ENCODE measurements at places on chromosomes 5 and 9.

- DNase-seq, result no peak
These were observed 8.3 kb upstream of the CCNO start for GRCh38 chr5:55241746-55242145.

DNA sequence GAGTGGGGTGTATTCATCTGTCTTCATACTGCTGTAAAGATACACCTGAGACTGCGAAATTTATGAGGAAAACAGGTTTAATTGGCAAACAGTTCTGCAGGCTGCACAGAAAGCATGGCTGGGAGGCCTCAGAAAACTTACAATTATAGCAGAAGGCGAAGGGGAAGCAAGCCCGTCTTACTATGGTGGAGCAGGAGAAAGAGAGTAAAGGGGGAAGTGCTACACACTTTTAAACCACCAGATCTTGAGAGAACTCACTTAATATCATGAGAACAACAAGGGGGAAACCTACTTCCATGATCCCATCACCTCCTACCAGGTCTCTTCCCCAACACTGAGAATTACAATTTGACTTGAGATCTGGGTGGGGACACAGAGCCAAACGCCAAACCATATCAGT lies 12.5 kb upstream of the NREP start:
- no peak for DNase-seq

- no peak for DNase-seq
These were observed 57.7 kb downstream of the COL5A1 start for GRCh38 chr9:134699343-134699740.

GRCh38 chr9:134628354-134628736 lies 13.3 kb upstream of the COL5A1 start:
- no peak for DNase-seq

- no peak for DNase-seq
These were observed 1076.7 kb downstream of the NR2F1-AS1 start for GRCh38 chr5:92504346-92504745.

- DNase-seq, result no peak
These were observed 18.9 kb downstream of the CARD19 start for GRCh38 chr9:93114984-93115335.

DNA sequence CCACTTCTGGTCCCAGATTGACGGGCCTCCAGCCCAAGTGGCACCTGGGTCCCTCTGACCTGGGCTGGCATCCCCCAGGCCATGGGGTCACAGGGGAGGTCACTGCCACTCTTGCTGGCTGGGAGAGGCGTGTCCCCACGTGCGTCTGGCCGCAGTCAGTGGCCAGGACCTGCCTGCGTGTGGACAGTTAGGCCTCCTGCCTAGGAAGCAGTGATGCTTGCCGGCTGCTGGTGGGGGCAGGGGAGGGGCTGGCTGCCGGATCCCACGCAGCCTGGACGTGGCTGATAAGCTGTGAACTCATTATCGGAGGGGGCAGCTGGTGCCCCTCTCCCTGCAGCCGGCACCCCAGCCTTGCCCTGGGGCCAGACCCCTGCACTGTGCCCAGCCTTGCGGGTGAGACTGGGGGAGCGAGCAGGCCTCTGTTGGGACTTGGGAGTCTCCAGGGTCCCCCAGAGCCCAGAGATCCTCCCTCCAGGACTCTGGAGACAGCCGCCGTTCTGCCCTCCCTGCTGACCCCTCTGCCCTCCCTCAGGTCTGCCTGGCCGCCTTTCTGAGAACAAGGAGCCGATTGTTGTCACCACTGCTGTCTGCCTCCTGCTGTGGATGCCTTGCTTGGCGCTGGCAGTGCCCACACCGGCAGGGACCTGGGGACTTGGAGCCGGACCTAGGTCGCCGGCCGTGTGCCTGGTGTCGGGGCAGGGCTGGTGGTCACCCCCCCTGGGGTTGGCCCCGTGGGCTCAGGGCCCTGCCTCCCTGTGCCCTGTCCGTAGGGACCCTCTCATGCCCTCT lies 12.3 kb downstream of the RXRA start:
- DNase-seq, result no peak

DNA sequence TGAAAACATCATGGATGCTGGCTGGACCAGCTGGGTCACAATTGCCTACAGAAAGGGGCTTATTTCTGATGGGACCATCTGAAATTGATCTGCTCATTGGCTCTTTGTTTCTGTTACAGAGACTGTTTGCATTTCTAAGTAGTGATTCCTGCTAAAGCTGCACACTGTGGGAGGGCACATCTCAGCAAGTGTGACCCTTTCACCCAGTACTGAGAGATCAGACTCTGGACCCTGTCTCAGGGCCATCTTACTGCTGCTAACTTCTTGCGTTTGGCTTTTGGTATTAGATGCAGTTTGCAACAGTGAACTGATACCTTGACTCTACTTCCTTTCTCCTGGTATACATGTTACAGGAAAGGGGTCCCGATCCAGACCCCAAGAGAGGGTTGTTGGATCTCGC lies 24.5 kb upstream of the KDM4C start:
- no peak for DNase-seq

DNA sequence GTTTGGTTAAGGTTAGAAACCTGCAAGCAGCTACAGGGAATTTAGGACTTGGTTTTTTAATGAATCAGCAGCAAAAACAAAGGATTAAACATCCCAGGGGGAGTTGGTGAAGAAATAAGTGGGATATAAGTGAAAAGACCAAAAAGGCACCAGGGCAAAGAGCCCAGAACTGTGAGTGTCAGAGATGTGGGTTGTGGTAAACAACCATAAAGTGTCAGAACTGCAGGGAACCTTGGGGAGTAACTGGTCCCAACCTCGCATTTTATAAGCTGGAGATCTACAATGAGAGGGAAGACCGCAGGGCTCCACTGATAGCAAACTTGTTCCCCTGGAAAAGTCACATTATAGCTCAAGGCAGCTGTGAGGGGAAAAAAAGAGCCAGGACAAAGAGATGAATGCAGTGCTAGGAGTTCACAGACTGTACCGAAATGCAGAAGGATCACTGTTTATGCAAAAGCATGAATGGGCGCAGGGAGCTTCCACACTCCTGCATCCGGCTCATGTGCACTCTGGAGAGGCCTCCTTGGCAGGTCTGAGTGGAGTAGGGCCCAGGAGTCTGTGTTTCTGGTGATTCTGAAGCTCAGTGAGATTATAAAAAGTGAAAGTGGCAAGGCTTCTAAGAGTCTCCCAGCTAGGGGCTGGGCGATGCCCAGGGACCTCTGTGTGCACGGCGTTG lies 156.3 kb downstream of the GOLPH3 start:
- DNase-seq, result no peak

GRCh38 chr9:4792572-4793458 lies at the start of gene RCL1:
RCL1 (plus strand) TSS chr9:4792944; CDS start chr9:4793092, 148 bp downstream.
- DNase-seq, result peak; percentile 94

- peak; percentile 6 for DNase-seq
These were observed 36.5 kb downstream of the PPIC start for GRCh38 chr5:122999947-123000563.

GRCh38 chr5:32791536-32792243 lies 80.6 kb downstream of the NPR3 start:
- no peak for DNase-seq

DNA sequence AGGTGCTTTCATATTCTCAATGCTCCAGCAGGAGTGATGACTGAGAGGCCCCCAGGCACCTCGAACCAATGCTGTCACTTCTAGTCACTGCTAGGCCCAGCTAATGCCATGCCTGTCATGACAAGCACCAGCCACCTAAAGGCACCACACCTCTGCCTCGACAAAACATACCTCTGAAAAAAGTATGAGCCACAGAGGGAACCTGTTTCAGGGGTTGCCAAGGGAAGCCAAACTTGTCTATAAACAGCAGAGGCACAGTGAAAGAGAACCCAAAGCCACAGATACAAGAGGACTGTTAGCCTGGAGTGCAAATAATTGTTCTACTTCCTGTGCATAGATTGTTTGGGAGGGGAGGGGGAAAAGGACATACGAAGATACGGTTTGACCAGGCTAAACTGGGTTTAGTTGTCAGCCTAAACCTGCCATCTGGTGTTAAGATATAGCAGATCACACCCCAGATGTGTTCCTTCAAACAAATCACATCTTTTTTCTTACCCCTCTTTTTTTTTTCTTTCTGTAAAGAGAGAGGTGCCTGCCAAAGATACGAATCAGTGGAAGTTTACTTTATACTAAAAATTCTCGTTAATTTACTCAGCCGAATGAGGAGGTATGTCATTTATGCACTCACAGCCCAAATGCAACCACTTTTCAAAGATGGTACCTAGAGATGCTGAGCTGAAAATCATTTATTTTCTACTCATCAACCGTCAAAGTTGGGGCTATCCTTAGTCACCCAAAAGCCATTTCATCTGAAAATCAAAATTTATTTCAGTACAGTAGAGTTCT lies 45.7 kb downstream of the BNC2 start:
- DNase-seq, result peak; percentile 49

GRCh38 chr5:88732181-88732633 lies 150.8 kb downstream of the MEF2C start:
- DNase-seq, result no peak

DNA sequence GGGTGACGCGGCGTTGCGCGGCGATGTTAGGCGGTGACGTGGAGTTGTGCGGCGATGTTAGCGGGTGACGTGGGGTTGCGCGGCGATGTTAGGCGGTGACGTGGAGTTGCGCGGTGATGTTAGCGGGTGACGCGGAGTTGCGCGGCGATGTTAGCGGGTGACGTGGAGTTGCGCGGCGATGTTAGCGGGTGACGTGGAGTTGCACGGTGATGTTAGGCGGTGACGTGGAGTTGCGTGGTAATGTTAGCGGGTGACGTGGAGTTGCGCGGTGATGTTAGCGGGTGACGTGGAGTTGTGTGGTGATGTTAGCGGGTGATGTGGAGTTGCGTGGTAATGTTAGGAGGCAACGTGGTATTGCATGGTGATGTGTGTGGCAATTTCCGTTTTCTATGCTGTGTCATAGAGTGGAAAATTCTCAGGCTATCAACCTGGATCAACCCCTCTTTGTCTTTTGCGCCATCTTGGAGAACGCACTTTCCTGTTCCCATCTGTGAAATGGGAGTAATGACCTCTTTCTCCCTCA lies 76.0 kb downstream of the ANKRD33B start:
- no peak for DNase-seq

GRCh38 chr9:35791297-35791921 lies at the start of gene NPR2:
NPR2 (plus strand) TSS chr9:35791591; CDS start chr9:35792409, 818 bp downstream.
- no peak for DNase-seq

DNA sequence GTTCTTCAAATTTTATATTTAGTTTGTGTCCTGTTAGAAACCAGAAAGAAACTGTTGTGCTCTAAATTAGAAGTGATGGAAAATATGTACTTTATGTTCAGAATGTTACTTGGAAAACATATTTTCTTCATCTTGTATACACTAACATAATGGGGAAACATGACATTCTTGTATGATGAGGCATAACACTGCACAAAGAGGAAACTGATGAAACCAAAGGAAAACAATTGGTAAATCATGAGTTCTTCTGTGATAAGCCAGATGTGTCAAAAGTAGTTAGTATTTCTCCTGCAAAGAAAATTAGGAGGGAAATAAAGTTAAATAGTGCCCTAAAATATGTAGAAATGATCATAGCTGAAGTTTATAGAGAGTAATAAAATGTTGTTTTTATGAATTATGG lies 111.1 kb upstream of the FBN2 start:
- DNase-seq, result no peak

GRCh38 chr9:88775037-88775471 lies 216.2 kb upstream of the S1PR3 start:
- DNase-seq, result no peak

GRCh38 chr5:103463261-103463660 lies 99.3 kb downstream of the NUDT12 start:
- no peak for DNase-seq

DNA sequence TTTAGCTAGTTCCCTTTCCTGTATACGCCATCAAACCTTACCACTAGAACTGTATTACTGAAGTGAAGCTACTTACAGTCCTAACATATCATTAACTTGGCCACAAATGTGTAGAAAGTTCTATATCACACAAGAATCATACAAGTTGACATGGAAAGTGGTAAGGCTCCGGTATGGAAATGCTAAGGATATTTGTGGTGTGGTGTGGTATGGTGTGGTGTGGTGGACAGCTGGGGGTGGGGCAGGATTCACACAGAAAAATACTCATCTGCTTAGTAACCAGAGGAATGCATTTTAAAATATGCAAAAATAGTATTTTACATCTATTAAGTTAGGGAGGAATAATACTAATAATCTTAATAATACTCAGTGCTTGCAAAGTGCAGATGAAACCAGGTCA lies 69.4 kb downstream of the TRPC7 start:
- no peak for DNase-seq

GRCh38 chr5:158142156-158142555 lies 283.2 kb upstream of the CLINT1 start:
- no peak for DNase-seq

- DNase-seq, result no peak
These were observed 587.7 kb upstream of the CDH6 start for GRCh38 chr5:30605693-30606268.

DNA sequence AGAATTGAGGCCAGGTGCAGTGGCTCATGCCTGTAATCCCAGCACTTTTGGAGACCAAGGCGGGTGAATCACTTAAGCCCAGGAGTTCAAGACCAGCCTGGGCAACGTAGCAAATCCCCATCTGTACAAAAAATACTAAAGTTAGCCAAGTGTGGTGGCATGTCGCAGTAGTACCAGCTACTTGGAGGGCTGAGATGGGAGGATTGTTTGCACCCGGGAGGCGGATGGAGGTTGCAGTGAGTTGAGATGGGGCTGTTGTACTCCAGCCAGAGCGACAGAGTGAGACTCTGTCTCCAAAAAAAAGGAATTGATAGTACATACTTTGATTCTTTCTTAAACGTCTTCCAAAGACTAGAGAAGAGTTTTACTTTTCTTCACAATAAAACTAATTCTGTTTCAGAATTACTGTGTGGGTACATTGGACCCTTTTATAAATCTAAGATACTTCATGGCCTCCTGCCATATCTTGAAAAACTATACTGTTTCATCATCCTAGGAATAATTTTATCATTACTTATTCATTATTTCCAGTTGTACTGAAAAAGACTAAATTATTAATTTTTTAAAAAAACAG lies 132.0 kb upstream of the GRHPR start:
- no peak for DNase-seq

GRCh38 chr5:14917719-14918118 lies 46.1 kb upstream of the ANKH start:
- no peak for DNase-seq

DNA sequence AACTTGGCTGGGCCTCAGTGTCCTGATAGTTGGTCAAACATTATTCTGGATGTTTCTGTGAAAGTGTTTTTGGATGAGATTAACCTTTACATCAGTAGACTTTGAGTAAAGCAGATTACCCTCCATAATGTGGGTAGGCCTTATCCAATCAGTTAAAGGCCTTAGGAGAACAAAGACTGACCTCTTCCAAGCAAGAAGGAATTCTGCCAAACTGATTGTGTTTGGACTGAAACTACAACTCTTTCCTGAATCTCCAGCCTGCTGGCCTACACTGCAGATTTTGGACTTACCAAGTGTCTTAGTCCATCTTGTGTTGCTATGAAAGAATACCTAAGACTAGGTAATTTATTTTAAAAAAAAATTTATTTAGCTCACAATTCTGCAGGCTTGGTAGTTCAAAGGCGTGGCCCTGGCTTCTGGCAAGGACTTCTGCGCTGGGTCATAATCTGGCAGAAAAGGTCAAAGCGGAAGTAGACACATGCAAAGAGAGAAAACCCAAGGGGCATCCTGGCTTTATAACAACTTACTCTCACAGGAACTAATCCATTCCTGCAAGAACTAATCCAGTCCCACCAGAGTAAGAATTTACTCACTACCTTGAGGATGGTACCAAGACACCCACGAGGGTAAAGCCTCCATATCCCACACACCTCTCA lies 8.6 kb upstream of the ARHGEF37 start:
- DNase-seq, result no peak

- no peak for DNase-seq
These were observed 188.5 kb downstream of the DAB2IP start for GRCh38 chr9:121839726-121840500.

Data from NCI-H524 (cell line).